Right atrium auricular region (tissue), 2 donors: ENCODE measurements at places on chromosomes 2 and 18.

DNA sequence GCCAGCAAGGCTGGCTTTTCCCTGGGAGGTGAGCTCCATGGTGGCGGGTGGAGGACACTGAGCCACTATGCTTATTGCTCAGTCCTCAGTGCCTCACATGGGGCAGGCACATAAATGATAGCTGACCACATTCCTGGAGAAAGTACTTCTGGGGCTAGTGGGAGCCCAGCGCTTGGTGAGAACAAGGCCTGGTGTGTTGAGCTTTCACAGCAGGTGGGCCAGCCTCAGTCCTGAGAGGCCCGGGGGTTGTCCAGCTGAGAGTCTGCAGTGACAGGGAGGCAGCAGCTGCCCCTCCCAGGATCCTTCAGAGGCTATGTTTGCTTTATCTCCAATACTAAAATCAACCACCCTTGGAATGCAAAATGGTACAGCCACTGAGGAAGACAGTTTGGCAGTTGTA is 217.7 kb downstream of the ZBTB7C start:
- DNase-seq, result no peak

DNA sequence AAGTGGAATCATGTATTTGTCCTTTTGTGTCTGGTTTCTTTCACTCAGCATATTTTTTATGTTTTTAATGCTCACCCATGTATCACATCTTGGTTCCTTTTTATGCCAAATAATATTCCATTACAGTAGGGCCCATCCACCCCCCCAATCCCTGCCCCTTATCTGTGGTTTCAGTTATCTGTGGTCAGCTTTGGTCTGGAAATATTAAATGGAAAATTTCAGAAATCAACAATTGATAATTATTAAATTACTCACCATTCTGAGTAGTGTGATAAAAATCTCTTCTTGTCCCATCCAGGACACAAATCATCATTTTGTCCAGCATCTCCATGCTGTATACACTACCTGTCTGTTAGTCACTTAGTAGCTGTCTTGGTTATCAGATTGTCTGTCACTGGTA is 66.7 kb downstream of the BIRC6 start:
- no peak for DNase-seq

DNA sequence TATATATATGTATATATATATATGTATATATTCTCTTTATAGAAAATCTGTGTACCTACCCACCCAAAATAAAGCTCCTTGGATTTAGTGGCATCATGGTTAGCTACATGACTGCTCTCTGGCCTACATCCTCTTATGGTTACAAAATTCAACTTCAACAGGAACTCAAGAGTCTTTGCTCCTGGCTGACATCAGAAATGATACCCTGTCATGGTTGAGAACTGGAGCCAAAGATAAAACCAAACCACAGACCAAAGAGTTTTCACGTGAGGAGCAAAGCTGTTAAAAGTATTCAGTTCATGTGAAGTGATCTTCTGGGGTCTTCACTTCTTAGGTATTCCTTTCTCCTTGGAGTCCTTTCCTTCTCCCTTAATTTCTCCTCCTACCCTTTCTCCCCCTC is 476.3 kb downstream of the SOX11 start:
- DNase-seq, result no peak

DNA sequence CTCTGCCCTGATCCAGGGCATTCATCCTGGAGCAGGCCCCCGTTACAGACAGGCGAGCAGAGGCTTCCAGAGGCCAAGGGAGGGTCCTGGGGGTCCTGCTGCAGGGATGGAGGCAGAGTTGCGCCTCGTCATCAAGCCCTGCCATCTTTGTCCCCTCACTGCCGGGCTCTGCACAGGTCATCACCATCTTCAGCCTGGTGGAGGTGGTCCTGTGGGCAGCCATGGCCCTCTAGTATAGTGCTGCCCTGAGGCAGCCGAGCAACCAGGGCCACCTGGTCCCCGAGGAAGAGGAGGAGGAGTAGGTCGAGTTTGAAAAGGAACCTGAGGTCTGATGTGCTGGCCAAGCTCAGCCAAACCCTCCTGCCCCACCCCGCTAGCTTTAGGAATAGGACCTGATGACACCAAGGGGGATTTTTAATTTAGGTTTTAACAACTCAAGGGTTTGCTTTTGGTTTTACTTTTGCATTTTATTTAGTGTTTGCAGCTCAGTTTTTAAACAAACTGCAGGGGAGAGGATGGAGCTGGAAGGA is 8.8 kb upstream of the ALPI start:
- DNase-seq, result no peak

DNA sequence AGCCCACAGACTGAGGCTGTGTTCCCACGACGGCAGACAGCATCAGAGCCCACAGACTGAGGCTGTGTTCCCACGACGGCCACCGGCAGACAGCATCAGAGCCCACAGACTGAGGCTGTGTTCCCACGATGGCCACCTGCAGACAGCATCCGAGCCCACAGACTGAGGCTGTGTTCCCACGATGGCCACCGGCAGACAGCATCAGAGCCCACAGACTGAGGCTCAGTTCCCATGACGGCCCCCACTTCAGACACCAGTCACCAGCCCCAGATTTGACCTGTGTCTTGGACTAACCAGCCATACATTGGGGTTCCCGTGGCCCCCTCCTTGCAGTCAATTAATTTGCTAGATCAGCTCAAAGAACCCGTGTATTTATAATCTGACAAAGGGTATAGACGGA is 57.8 kb upstream of the SNTG2 start:
- no peak for DNase-seq

GRCh38 chr2:152815634-152816257 is 97.3 kb downstream of the ARL6IP6 start:
- no peak for DNase-seq

GRCh38 chr2:158197940-158198339 is 96.3 kb downstream of the UPP2 start:
- no peak for DNase-seq

GRCh38 chr2:220127311-220127710 is 499.9 kb downstream of the SLC4A3 start:
- DNase-seq, result no peak

GRCh38 chr2:163182764-163183354 is 344.3 kb upstream of the KCNH7 start:
- no peak for DNase-seq

DNA sequence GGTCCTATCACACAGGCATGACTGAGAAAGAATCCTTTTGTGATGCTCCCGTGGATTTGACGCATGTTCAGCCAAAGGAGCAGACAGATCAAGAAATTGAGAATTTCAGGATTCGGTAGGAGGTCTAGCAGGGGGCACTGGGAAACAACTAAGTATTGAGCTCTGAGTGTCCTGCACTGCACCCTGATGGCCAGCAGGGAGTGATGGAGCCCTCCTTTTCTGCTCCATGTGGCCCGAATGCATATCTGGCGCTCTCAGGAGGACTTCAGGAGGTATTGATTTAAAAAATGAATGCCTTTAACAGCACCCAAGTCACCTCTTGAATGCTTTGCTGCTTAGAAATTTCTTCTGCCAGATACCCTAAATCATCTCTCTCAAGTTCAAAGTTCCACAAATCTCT is 58.0 kb downstream of the ZNF519 start:
- no peak for DNase-seq

DNA sequence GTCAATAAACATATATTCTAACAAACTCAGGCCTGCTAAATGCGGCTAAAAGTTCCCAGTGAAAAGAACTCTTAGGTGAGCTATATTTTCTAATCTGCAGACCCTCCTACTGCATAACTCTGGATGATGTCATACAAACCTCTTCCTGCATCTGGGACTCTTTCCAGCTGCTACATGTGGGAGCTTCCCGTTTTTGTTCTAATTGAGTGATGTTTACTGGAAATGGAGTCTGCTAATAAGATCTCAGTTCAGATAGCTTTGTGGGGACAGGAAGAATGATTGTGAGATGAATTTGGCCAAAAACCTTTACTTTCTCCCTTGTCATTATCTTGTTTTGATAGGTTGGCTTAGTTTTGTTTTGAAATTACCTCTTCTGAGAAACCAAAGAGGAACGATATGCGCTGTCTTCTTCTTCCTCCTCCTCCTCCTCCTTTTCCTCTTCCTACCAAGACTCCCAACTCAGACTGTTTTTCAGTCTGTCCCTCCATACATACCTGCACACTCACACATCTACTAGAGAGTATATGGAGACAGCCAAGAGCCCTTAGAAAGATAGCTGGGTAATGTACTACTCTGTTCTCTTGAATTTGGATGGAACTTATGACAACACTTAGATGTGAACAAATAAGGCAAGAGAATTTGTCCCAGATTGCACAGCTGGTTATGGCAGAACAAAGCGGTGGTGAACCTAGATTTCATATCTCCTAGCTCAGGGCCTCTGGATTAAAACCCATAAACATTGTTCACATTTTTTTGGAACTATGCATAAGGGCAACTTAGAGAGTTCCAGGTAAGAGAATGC is 39.8 kb upstream of the AAK1 start:
- DNase-seq, result no peak

- DNase-seq, result peak; percentile 74
Measured at GRCh38 chr2:226002438-226002837, 602.9 kb downstream of the NYAP2 start.

DNA sequence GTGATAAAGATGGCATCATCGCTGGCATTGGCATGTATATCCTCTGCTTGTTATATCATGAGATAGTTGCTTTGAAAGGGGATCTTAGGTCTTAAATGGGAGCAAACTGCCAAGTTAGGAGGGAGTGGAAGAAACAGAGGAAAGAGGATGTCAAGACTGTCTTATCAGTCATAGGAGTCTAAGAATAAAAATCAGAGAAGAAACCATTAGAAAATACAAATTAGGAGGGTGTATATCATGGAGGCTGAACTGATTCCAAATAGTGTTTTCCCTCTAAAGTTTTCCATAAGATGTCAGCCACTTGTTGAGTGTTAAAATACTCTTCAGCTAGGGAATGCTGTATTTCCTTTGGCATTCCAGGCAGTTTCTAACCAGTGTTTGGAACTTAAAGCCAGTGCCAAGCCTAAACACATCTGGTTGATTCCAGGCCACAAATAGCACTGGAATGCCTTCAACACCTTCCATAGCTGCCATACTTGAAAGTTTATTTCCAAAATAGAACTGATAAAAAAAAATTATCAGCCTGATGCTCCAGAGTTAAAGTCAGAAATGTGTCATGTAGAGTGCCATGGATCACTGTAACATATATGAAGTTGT is 129.4 kb downstream of the ZEB2 start:
- no peak for DNase-seq

- DNase-seq, result no peak
Measured at GRCh38 chr2:12057436-12058166, 311.2 kb downstream of the LPIN1 start.

- DNase-seq, result no peak
Measured at GRCh38 chr2:144582651-144583380, 62.9 kb upstream of the ZEB2 start.

GRCh38 chr18:70301667-70302066 is 12.8 kb downstream of the SOCS6 start:
- DNase-seq, result no peak

DNA sequence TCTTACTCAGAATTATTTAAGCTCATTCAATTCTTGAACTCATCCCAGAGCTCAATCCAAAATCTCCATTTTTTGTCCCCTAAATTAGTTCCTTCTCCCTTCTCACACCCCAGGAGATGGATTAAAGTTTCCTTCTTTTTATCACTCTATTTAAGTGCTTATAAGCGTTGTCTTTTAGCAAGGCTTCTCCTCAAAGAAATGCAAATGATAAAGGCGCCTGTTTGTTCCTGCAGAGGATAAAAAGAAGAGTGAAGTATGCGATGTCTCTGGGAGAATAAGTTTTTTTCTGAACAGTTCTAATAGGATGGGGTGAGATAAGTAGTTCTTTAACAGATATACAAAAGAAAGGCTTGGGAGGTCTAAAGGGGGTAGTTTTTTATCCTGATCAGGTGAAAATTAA is 303.3 kb downstream of the CNTNAP5 start:
- DNase-seq, result no peak

DNA sequence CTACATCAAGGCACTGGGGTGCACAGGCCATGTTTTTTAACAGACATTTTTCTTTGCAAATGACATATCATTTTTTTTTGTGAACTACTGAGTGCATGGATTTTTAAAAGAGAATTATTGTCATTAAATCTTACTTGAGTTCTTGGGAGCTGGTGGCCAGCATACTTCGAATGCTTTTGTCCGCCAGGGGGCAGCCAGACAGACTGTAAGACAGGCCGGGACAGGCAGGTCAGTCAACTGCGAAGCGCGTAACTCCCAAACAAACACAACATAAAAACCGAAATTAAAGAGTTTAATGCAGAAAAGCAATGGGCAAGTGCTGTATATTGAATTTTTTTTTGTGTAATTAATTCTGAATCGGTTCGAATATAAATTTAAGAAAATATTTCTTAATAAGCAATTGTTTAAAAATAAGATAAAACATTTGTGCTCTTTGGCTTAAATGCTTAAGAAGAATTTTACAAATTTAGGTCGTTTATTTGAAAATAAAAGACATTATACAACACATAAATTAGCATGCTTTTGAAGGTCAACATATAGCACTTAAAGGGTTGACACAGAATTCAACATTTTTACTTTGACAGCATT is 142.2 kb upstream of the PXDN start:
- peak; percentile 62 for DNase-seq

DNA sequence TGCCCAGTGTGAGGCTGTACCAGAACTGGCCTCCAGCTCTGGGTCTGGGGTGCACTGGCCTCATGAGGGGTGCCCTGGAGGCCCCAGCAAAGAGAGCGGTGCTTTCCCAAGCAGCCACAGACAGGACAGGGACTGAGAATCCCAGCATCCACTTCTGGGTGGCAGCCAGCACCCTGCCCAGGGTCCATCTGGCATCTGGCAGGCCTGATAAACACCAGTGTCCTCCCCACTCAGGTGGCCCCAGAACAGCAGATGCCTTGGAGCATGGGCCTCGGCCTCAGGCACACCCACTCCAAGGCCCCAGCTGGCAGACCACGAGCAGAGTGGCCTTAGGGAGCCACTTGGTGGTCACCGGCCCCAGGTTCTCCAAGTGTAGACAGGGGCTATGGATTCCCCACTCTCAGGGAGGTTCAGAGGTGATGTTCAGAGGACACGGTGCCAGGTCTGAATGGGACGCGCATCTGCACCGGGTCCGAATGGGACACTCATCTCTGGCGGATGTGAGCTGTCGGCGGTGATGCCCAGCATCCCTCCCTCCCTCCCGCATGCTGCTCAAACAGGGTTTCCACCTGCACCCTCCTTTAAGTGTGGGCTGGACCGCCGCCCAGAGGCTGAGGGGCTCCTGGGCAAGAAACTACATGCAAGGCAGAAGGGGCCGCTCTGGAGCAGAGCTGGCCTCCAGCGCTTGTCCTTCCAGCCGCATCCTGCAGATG is 82.2 kb upstream of the GPC1 start:
- DNase-seq, result no peak

GRCh38 chr2:30915486-30915885 is 108.2 kb upstream of the CAPN13 start:
- no peak for DNase-seq

GRCh38 chr2:9378433-9379390 is 44.6 kb downstream of the ITGB1BP1 start:
- peak; percentile 86 for DNase-seq

- no peak for DNase-seq
Measured at GRCh38 chr2:18551623-18552022, 8.8 kb downstream of the RDH14 start.

DNA sequence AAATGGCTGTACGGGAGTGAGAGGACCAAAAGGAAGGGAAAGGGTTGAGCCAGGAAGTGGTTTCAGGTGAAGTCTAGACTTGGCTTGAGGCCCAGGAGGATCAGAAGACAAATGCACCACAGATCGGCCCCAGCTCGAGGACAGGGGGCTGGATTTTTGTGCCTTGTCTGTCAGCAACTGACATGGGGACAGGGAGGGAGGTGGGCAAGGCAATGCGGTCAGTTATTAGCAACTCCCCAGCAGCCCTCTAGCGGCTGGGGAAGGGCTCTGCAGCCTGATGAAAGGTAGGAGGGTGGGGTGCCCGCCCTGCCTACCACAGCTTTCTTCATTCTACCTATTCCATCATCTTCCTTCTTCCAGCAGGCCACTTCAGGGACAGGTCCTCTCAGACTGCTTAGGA is 50.0 kb downstream of the CPO start:
- no peak for DNase-seq

- DNase-seq, result peak; percentile 57
Measured at GRCh38 chr18:62452280-62452831, 70.5 kb upstream of the ZCCHC2 start.
